ENCODE measurements at places on chromosomes 7 and 10. TPM values are rescaled to one million over a fixed set of nuclear protein-coding genes. Genes with fewer than 3 reads are reported as not detected.
A peak's percentile ranks its signal among the peaks of the same experiment; 100 is the strongest.

DNA sequence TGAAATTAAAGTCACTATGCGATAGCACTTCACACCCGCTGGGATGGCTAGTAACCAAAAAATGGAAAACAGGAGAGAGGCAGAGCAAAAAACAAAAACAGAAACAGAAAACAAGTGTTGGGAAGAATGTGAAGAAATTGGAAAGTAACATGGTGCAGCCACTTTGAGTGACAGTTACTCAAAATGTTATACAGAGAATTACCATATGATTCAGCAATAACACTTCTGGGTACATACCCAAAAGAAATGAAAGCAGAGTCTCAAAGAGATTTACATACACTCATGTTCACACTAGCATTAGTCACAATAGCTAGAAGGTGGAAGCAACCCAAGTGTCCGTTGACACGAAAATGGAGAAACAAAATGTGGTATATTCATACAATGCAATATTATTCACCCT lies 88.6 kb upstream of the KCNIP2 start:
- no peak for DNase-seq

- no peak for DNase-seq
Observed at GRCh38 chr7:95800787-95801186, 28.4 kb downstream of the DYNC1I1 start.

DNA sequence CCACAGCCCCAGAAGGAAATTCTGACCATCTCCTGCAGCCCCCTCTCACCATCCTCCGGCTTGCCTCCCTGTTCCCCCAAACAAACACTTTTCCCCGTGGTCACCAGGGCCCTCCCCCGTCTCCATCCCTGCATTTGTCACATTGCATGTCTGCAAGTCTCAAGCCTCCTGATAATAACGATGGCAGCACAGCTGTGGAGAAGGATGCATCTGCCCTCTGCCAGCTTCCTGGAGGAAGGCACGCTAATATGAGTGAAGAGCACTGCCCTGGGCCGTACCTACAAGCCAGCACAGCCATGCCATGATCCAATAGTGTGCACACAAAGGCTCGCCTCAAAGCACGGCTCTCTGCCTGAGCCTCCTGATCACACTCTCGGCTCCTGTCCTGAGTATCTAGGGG lies 98.5 kb downstream of the SLIT1 start:
- DNase-seq = no peak

DNA sequence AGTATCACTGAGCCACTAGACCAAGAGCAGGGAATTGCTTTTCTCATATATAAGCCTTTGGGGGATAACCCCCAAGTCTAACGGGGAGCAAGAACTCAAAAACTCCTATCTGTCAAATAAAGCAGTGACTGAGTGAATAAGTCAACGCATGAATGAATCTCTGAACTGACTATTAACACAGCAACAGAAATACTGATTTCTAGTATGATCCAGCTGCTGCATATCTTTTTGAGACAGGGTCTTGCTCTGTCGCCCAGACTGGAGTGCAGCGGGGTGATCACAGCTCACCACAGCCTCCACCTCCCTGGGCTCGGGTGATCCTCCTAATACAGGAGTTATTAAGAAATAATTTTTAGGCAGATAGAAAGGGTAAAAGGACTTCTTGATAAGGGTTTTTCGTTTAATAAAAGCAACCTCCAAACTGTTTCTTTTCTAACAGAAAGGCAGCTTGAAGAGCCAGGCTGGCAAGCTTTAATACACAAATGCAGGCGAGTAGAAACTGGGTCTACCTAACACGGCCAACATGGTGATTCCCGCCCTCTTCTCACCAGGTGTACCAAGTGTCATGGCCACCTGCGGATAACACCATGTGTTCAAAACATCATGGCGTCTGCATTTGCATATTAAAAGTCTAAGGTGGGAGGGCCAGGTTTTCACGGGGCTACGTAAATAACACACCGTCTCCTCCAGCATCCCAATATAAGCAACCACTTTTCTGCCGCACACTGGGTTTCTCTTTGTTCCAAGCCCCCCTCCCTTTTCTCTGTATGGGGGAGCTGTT lies 631.9 kb downstream of the PARD3 start:
- DNase-seq = no peak

DNA sequence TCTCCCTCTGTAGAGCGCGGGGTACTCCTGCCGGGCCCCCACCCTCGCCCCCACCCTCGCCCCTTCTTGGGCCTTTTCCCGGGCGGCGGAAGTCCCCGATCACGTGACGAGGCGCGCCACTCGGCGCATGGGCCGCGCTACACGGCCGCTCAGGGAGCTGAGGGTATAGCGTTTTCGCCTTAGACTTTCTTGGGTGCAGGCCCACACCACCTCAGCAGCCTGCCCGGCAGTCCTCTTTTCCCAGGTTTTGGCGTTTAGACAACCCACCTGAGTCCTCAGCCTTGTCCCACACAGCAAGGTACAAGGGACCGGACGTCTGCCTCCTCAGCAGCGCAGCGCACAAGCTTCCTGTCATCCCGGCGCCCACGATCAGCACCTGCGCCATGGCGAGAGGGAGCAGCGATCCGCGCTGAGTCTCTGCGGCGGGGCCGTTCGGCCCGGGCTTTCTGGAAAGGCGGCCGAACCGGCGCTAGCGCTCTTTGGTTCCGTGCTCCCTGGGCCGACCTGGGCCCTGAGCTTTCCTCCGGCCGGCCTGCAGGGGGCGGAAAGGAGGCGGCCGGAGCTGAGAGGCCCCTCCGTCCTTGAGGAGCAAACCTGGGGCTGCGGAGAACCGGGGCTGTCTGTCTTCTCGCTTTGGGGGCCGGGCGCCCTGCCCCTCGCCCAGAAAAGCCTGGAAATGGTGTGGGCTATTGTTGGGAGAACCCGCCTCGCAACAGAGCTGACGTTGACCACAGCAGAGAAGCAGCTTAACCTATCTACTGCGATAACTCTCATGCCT lies at the start of gene RNLS:
RNLS (minus strand) TSS at position 513 of the 778 bp plus-strand sequence.
- DNase-seq = peak; percentile 62

DNA sequence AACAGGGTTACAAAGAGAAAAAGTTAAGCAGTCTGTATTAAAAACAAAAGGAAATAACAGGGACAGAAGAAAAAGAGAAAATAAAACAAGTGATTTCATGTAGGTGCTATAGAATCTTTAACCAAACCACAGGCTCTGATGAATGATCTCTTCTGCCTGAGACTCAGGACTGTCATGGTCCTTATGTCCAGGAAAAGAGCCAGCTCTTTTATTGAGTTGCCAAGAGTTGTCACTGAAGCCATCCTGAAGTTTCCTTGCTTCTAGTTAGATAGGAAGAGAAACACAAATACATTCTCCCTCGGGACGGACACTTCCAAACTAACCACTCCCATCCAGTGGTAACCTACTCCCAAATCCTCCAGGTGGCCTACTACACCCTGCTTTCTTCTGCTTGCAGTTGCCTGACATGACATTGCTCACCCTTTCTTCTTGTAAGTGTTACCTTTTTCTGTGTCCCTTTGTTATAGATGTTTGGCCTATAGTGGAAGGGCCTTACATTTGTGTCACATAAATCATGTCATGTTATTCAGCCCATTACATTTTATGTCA lies 346.7 kb downstream of the NRG3 start:
- DNase-seq = no peak

GRCh38 chr7:17558135-17558534 lies 259.7 kb downstream of the AHR start:
- no peak for DNase-seq

MTURN gene
- polyA plus RNA-seq = 87.4 TPM

GRCh38 chr10:124089859-124090258 lies 3.5 kb downstream of the CHST15 start:
- no peak for DNase-seq

- peak; percentile 10 for DNase-seq
Observed at GRCh38 chr7:4460597-4460996, 221.5 kb upstream of the FOXK1 start.

DNA sequence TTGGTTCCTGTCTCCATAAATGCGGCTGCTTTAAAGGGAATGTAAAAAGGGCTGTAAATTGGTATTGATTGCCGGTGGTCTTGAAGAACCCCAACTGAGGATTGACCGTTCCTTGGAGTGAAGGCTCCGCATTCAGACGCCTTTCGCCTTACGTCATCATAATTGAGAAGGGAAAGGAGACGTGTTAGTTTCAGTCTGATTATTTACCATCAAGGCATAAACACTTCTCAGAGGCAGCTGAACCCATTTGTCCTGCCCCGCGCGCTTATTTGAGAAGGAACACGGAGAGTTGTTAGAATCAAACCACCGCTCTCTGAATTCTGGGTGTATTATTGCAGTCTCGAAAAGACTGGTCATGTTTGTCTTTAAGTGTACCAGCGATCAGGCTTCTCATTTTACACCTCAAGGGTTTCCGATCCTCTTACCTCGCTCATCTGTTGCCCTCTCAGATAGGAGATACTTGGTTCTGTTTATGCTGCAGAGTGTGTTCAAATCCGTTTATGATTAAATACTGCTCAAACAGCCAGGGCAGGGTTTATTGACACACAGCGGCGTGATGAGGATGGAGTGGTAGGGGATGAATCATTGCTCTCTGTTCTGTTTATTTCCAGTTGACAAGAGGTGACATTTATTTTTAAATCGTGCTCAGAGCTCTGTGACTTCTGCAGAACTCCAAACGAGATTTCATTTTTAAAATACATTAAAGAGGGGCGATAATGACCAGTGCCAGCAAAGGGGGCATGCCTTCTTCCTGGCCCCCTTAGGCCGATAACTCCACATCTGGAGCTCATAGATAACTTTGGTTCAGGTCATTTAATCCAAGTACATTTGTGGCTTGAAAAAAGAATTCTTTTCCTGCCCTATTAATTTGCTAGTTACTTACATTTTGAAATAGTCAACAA lies 30.4 kb downstream of the FOXK1 start:
- no peak for DNase-seq

GRCh38 chr7:120171406-120171805 lies 101.6 kb upstream of the KCND2 start:
- DNase-seq = no peak

LEP gene
- 0.53 TPM for polyA plus RNA-seq

GRCh38 chr10:94239696-94240095 lies 123.0 kb downstream of the NOC3L start:
- DNase-seq = no peak
